Activated CD8-positive, alpha-beta memory T cell treated with anti-CD3 and anti-CD28 coated beads for 1 hour (primary cell): ENCODE measurements at places on chromosomes 3 and 15.

DNA sequence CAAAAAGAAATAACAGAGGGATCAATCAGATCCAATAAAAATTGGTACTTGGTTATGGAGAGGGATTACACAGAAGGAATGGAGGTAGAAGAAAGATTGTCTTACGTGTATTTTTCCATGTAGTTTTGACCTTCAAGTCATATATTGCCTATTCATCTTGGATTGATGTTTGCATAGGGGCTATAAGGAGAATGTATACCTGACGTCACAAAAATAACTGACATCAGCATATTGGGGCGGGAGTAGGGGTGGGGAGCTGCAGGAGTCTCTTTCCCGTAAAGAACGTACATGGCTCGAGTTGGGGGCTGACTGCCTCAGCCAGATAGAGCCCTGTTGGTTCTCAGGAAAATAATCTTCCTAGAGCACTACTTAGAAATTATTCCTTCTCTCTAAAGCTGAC lies 5.9 kb upstream of the FURIN start:
- no peak for DNase-seq

DNA sequence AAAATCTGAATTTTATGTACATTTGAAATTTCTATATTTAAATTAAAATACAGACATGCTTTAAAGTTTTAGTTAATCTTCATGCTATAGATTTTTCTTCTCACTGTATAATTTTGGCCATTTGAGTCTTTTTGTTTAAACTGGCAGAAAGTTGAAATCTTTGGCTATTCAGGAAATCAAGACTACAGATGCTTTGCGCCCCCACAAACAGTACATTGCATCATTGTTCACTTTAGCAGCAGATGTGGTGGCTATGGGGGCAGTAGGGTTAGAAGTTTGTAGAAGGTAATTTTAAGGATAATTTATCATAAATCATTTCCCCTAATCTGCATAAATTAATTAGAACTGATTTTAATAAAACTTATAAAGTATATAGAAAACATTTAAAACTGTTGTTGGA lies 20.9 kb downstream of the SPPL2A start:
- no peak for DNase-seq

- no peak for DNase-seq
These were observed 341.3 kb upstream of the THBS1 start for GRCh38 chr15:39239562-39239961.

- DNase-seq = no peak
These were observed 40.7 kb downstream of the RFT1 start for GRCh38 chr3:53089511-53089910.

DNA sequence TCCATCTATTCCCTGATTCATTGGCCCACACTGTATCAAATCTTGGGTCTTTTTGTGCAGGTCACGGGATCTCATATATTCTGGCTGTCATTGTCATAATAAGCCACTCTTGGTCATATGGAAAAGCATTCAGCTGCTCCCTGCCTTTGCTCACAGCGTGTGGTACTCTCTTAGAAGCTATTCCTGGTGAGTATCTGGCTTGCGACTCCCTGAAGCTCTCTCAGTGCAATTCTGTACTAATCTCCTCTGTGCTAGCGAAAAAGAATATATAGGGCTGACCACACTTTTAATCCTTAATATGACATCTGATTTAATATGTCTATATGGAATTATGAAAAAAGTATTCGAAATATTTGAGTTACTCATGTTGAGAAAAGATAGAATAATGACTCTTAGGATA lies 440.8 kb upstream of the GBE1 start:
- DNase-seq = no peak

DNA sequence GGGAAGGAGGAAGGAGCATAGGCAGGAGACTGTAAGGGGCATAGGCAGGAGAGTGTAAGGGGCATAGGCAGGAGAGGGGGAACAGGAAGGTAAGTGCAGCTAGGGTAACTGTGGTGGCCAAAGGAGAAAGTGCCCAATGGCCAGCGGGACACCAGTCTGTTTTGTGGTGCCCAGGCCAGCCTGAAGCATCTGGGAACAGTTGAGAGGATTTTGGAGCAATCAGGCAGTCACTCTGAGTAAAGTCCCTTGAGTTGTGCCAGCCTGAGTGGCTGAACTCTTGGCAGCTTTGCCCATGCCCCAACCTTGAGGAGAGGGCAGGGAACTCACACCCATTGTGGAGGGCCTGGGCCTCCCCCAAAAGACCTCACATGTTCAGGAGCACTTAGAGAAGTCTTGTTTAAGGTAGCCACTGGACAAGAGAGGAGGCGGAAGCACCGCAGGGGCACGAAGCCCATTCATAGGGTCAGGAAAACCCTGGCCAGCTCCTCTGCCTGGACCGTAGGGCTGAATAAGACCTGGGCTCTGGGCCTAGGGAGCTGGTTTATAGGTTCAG lies 3.5 kb upstream of the TGM5 start:
- no peak for DNase-seq

GRCh38 chr3:111594205-111594604 lies 941 bp downstream of the ZBED2 start:
- no peak for DNase-seq
